Left ventricle myocardium superior (tissue), 1 donor: ENCODE measurements at places on chromosomes 6 and 20. TPM values are rescaled to one million over a fixed set of nuclear protein-coding genes. Genes with fewer than 3 reads are reported as not detected.

Gene SLC24A3
- total RNA-seq, result 0.62 TPM

Gene GSTA2
- not detected for total RNA-seq

Gene ULBP2
- total RNA-seq, result 0.84 TPM

Gene PRND
- not detected for total RNA-seq

DNA sequence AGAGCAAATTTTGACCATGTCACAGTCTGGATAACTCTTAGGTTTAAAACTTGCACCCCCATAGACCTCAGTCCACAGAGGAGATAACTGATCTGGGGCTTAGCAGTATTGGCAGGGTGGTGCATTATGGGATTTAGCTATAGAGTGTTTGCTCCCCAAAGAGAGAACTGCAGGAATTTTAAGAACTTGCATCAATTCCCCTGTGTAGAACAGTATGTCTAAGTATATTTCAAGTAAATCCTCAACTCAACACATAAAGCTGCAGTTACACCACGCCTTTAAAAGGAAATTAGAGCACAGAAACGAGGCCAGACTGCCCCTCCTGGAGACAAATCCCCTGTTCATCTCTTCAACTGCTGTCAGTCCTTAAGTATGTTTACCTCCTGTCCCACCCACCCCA lies 144.9 kb downstream of the TRMT11 start:
- DNase-seq, result no peak

DNA sequence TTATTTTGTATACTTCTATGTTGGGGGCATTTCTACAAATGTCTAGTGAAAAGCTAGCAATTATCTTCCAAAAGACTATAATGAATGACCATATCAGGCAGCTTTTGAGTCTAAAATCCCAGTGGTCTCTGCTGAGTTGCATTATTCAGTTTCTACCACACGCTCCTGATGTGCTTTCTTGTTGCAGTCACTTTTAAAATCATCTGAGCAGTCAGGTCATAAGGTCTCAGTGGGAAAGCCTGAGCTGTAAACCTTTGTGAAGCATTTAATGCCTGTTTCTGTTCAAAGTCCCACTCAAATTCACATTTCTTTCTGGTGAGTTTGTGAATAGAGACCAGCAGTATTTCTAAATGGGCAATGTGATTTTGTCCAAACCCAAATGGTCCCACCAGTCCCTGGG lies 1681.5 kb downstream of the HACE1 start:
- DNase-seq, result no peak

DNA sequence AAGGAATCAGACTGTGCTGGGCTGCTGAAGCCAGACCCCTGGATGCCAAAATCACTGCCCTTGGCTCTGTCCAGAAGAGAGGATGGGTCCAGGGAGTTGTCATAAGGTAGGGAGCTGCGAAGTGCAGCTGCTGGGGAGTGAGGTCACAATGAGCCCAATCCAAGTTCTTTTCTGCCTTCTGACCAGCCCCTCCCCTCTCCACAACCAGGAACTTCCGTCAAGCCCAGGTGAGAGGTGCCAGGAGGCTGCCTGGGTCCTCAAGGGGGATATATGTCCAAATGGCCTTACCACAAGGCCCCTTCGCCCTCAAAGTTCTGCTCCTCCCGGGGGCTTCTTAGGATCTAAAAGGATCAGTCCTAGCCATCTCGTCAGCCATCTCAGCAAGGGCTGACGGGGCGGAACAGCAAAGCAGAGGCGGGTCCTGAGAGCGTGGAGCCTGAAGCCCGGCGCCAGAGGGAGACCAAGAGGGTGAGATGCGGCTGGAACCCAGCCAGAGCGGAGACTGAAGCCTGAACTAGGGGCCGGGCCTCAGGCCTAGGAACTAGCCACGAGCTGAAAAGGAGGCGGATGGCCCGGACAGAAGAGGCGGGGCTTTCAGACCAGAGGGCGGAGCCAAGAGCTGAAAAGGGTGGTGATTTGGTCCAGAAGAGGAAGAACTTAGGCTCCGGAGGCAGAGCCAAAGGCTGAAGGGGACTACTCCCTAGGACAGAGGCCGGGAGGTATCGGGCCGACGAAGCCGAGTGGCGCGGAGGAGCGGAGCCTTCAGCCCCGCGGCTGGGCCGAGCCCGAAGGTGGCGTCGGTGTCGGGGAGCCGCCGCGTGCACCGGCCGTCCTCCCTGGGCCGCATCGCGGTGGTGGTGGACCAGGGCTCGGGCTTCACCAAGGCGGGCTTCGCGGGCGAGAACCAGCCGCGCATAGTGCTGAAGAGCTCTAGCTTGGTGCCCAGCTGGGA lies at the start of gene ACTL10:
ACTL10 (plus strand) TSS at position 651 of the 952 bp plus-strand sequence. CDS start 555 bp downstream, outside the sequence.
- peak; percentile 99 for DNase-seq

- no peak for DNase-seq
Measured at GRCh38 chr20:38804221-38804620, 1.3 kb upstream of the PPP1R16B start.

DNA sequence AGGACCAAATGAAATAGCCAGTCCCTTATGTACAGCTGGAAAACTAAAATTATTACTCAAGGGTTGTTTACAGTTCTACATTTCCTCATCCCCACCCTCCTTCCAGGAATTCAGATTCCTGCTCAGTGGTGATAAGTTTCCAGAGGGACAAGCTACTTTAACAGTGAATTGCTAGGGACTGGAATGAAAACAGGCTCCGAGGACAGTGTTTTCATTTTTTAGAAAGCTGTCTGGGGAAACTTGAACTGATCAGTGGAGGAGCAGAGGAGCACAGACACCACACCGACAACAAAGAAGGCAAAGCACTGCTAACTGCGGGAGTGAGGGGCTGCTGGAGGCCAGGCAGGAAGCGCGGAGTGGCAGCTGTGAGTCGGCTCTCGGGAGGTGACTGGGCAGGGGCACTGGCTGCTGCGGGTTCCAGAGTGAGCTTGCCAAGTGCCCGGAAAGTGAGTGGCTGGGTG lies 322.2 kb downstream of the ESR1 start:
- DNase-seq, result peak; percentile 47

- DNase-seq, result no peak
Measured at GRCh38 chr6:169363590-169363989, 109.9 kb upstream of the THBS2 start.

GRCh38 chr20:31922181-31922580 lies 29.7 kb downstream of the PDRG1 start:
- no peak for DNase-seq
